ENCODE measurements at places on chromosomes 6 and 20.

GRCh38 chr20:47262008-47262364, 94.5 kb downstream of the ZMYND8 start:
- DNase-seq = no peak

- no peak for DNase-seq
Observed at GRCh38 chr6:164148788-164149187, 734.3 kb downstream of the QKI start.

GRCh38 chr20:60453388-60454246, 495.4 kb downstream of the CDH26 start:
- DNase-seq = no peak

- DNase-seq = no peak
Observed at GRCh38 chr6:12222405-12223366, 67.5 kb upstream of the EDN1 start.

- no peak for DNase-seq
Observed at GRCh38 chr6:123402052-123402451, 234.7 kb downstream of the TRDN start.

- DNase-seq = no peak
Observed at GRCh38 chr20:56788041-56788670, 159.1 kb downstream of the TFAP2C start.

- DNase-seq = no peak
Observed at GRCh38 chr6:170102582-170103481, 188.0 kb downstream of the DLL1 start.

GRCh38 chr20:25586877-25587276, 1.5 kb upstream of the NINL start:
- DNase-seq = no peak
